ENCODE measurements at places on chromosomes 1 and 21.

GRCh38 chr1:178434899-178435435 lies 61.8 kb downstream of the CLEC20A start:
- no peak for DNase-seq

- no peak for DNase-seq
These were observed 133.2 kb upstream of the KCNJ15 start for GRCh38 chr21:38123626-38124025.

DNA sequence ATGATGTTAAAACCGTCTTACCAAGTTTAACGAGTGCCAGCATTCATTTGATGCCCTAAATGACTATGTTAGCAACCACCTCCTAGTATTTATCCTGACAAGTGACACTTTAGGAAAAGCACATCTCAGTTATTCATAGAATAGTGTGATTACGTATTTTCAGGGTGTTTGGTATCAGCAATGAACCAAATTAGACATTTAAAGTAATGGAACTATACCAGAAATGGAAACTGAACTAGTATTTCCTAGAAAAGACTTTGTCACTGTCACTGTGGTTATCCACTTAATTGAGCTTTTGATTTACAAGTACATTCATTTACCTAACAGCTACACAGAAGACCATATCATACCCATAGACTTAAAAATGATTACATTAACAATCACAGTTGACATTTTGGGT lies 3.6 kb upstream of the IL12RB2 start:
- no peak for DNase-seq

GRCh38 chr1:157696966-157697628 lies 3.5 kb downstream of the FCRL3 start:
- no peak for DNase-seq

DNA sequence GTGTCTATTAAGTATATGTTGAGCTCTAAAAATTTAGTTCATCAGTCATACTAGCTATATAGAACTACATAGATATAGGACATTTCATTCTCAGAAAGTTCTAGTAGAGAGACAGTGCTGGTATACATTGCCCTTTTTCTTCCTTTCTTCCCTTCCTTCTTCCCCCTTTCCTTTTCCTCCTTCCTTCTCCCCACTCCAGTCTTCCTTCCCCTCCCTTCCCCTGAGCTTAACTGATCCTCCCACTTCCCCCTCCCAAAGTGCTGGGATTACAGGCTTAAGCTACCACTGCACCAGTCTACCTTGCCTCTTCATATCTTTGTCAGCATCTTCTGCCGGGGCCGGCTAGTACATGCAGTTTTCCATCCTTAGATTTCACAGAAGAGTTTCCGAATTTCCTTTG lies 12.1 kb downstream of the THRAP3 start:
- DNase-seq, result no peak

GRCh38 chr1:172875892-172876291 lies 174.8 kb downstream of the TNFSF18 start:
- DNase-seq, result no peak

DNA sequence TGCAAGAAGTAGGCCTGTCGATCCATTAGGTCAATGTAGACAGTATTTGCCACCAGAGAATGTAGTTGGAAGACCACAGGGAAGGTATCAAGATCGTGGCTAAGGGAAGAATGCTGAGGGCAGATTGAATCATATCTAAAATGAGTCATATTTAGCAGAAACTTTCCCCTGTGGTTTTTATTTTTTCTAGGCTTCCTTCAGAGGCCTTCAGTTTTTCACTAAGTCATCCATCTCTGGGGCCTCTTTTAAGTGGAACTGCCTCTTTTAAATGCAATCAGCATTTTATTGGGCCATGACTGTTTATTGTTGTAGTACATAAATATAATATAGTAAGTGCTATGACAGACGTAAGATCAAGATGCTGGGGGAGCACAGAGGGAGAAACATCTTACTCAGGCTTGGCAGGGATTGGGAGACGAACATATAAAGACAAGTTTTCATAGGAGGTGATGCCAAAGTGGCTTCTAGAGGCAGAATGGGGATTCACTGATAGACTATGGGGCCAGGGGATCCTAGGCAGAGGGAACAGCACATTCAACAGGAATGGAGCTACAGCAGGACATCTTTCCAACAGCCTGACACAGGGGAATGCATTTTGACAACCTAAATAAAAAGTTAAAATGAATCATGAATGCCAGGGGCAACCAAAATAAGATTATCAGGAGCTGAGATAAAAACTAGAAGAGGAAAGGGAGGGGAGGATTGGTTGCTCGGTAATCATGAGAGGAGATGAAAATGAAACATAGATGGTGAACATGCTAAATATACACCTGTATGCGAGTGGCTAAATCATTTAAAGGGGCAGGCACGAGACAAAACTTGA lies 20.1 kb downstream of the UBE2U start:
- no peak for DNase-seq

- DNase-seq, result peak; percentile 74
These were observed 3.3 kb upstream of the ADAR start for GRCh38 chr1:154611150-154611862.

DNA sequence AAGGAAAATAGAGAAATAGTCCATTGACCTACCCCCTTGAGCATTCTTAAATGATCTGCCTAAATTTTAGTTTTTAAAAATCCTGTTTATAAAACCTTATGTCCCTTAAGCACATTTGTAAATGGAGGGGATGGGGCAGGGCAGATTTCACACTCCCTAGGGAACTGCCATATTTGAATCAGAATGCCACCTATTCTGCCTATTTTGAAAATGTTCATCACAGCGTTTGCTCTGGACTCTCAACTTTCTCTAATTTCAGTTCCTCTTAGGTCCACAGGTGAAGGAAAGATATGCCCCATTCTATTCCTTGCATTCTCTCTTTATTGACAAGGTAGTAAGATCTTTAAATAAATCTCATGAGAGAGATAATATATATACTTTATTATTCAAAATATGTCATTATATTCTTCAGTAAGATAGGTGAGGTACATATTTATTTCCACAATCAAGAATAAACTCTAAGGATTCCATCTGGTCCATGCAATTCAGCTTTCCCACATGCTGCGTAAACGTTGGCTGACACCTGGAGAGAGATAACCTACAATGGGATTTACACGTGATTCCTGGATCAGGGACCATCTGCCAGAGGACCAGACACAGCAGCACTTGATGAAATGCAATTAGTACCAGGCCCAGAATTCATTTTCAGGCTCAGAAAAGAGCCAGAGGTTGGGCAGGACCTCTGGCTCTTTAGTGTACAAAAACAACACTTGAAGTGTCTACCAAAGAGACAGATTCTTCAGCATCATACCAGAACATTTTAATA lies 1.2 kb upstream of the LPGAT1 start:
- no peak for DNase-seq

GRCh38 chr1:213884942-213885341 lies 102.8 kb upstream of the PROX1 start:
- no peak for DNase-seq

GRCh38 chr1:193525917-193526710 lies 339.7 kb upstream of the B3GALT2 start:
- no peak for DNase-seq

GRCh38 chr1:213049232-213049631 lies 1.8 kb upstream of the RPS6KC1 start:
- DNase-seq, result no peak

DNA sequence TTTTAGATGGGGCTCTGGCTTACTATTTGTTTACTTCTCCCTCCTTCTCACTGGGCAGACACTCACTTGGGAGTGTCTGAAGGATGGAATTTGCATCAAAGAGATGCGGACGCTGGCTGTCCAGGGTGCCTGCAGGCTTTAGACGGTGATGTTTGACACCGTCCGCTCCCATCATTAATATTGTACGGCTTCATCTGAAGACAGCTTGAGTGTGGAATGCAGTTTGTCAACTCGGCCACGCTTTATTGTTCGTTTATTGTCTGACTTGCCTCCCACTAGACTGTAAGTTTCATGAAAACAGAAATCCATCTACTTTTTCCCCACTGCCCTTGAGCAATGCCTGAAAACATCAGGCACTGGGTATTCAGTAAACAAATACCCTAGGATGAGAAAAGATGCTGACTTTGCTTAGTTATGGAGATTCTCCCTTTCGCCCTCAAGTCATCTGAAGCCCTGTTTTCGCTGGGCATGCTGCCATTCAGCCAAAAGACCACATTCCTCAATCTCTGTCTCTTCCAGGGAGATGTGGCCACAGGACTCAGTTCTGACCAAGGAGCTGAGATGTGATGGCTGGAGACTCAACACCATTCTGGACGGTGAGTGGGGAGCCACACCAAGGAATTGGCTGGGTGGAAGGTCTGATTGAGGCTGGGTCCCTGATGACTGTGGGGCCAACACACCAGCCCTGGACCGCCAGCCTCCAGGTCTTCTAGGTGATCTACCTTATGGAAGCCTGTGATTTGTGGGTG lies 87.6 kb downstream of the BCAR3 start:
- no peak for DNase-seq

DNA sequence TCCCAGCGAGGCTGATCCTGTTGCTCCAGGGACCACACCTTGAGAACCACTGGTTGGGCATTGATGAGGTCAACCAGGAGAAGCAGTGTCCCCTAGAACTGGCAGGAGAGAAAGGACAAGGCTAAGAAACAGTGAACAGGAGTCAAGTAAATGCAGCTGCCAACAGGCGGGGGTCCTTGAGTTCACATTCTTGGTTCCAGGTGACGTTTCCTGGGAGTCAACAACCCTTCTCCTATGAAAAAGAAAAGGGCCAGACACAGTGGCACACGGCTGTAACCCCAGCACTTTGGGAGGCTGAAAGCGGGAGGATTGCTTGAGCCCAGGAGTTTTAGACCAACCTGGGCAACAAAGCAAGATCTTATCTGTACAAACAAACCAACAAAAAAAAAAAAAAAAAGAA lies 98.3 kb downstream of the KAZN start:
- DNase-seq, result no peak

GRCh38 chr1:172704420-172705210 lies 45.7 kb downstream of the FASLG start:
- DNase-seq, result no peak

DNA sequence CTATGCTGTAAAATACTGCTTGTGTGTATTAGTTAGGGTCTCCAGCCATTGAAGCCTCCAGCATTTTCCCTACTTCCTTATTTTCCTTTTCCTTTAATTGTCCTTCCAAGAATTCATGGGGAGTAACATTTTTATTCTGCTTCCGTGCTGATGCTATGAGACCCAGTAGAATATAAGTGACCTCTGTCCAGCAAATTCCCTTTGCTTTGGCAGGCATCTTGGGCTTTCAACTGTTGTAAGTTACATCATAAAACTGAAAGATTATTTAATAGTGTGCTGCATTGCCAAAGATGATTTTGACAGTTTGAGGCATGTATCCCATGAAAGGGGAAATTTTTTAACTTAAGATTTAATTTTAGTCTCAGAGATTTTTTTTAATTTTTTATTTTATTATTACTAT lies 48.1 kb upstream of the B3GALT2 start:
- no peak for DNase-seq

DNA sequence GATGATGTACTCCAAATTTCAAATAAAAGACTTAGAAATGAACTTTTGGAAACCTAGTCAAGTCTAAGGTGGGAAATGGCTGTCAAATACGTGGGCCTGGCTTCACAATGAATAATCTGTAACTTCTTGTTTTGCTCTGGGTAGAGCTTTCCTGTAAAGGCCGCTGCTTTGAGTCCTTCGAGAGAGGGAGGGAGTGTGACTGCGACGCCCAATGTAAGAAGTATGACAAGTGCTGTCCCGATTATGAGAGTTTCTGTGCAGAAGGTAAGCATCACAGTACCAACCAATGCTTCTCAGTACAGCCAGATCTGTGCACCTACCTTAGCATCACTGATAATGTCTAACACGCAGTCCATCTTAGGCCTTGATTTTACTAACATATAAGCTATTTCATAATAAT lies 73.6 kb downstream of the TPR start:
- no peak for DNase-seq

All from NCI-H2227 treated with DMSO at 0.1 percent for 48 hours (cell line).